ENCODE measurements at places on chromosomes 16 and 17.

DNA sequence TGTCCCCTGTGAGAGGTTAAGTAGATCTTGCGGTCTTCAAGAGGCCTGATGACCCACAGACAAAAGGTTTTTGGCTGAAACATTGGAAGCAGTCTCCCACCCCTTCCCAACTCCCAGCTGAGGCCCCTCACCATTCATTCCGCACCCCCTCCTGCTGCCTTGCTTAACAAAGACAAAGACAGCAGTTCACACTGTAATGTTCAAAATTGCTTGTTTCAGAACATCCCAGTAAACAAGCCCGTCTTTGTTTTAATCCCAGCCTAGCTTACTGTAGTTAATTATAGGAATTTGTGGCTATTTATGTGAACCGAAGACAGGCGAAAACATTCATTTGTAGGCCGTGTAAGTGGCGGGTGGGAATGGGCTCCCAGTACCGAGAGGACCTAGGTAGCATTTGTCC, 55.7 kb downstream of the IRX5 start:
- no peak for DNase-seq

DNA sequence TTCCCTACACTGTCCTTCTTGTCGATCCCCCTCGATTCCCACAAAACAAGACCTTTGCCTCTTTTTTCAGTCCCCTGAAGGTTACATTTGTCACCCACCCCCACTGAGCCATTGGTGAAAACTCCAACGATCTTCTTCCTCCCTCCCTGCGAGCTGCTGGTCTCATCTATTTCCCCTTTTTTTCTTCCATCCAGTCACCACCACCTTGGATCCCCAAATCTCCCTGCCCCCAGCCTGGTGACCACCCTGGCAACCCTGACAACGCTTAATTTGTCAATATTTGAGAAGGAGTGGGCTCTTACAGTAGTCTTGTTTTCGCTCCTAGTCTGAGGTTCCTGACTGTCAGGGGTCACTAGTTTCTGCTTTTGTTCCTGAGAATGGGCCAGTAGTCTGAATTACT, 62.9 kb downstream of the SMPD3 start:
- no peak for DNase-seq

- peak; percentile 89 for DNase-seq
These were observed 38.4 kb downstream of the PTRH2 start for GRCh38 chr17:59668816-59669215.

- no peak for DNase-seq
These were observed 9.4 kb upstream of the MYLK3 start for GRCh38 chr16:46757339-46758050.

DNA sequence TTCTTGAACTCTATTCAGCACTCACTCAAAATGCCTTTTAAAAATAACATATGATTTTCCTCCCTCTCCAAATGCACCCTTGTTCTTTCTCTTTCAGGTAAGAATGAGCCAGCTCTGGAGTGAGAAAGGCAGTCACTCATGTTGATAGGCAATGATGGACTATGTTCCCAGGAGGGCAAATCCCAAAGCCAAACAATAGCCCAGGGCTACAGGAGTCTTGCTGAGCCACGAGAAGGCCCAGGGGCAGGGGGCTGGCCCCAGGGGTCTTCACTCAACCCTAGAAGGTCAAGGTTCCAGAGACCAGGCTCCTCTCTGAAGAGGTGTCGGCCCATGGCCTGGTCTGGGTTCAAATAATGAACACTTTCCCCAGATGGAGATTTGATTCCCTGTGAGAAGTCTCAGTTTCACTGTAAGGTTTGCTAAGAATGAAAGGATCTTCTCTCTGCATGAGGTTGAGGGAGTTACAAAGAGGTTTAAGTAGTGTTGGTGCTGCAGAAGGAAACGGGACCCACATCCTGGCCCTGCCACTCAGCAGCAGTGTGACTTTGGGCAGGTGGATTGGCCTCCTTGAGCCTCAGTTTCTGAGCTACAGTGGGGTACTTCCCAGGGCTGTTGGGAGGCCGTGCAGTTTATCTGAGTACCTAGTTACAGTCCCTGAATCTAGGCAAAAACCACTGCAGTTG, 49.0 kb downstream of the RTN4RL1 start:
- no peak for DNase-seq

- DNase-seq = no peak
These were observed 29.8 kb downstream of the PITPNM3 start for GRCh38 chr17:6526362-6527152.

DNA sequence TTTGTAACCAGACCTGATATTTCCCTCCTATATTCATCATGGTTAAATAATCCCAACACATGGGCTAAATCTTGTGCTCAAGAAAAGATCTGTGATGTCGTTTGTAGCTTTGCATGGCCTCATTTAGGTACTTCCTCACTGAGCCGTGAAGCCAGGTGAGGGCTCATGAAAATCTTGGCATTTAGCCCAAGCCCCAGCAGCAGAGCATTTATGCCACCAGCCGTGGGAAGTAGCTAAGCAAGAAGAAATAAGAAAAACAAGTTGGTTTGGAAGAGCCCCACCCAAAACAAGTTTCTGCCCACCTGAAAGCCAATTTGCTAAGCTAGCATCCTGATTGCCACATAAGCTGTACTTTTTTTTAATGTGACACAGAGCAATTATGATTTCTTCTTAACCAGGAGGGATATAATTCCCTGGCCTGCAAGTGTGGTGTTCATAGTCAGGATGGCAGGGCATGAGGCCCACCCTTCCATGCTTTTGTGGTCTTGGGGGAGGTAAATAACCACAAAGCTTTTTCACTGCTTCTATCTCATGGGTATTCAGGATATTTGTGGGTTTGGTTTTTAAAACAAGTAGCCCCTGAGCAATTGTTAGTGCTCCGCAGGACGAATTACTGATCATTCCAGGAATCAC, 10.5 kb downstream of the TMIGD1 start:
- DNase-seq = no peak

DNA sequence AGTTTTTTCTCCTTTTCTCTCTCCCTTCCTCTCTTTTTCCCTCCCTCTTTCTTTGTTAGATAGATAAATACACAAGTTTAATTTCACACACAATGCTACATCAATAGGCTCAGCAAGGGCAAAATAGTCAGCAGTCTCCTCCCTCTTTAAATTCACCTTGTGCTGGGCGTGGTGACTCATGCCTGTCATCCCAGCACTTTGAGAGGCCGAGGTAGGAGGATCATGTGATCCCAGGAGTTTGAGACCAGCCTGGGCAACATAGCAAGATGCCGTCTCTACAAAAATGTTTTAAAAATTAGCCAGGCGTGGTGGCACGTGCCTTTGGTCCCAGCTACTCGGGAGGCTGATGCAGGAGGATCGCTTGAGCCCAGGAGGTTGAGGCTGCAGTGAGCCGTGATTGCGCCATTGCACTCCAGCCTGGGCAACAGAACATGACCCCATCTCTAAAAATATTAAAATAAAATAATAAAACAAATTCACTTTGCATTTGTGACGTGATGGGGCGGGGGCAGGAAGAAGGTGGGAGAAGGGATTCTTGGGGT, 27.4 kb downstream of the IL21R start:
- no peak for DNase-seq

GRCh38 chr17:39617446-39618245, 9.1 kb upstream of the PPP1R1B start:
- peak; percentile 30 for DNase-seq

- DNase-seq = no peak
These were observed 558.9 kb upstream of the HSBP1 start for GRCh38 chr16:83248735-83249463.

- DNase-seq = no peak
These were observed 616.7 kb downstream of the KCNJ2 start for GRCh38 chr17:70786081-70786480.

GRCh38 chr17:13984956-13985355, 84.3 kb upstream of the COX10 start:
- DNase-seq = no peak

- DNase-seq = no peak
These were observed 26.0 kb downstream of the SMG6 start for GRCh38 chr17:2277429-2278170.

DNA sequence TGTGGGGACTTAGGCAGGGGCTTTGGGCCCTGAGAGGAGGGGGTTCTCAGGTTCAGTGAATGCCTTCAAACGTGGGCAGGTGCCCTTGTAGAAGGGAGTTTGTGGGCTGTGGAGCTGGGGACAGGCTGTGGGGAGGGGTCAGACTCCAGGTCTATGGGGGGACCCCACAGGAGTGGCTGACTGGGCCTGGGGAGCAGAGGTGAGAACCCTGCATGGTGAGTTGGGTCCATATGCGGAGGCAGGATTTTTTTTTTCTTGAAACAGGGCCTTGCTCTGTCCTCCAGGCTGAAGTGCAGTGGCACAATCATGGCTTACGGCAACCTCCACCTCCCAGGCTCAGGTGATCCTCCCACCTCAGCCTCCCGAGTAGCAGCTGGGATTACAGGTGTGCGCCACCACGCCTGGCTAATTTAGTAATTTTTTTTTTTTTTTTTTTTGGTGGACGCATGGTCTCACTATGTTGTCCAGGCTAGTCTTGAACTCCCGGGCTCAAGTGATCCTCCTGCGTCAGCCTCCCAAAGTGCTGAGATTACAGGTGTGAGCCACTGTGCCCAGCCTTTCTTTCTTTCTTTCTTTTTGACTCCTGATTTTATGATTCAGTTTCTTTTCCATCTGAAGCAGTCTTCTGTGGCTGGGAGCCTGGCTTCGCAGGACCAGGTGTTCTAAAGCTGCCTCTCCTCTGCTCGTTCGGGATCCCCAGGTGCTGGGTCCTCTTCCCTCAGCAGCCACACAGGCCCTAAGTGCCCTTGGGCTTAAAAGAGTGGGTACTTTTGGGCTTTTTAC, 19.0 kb upstream of the ADCY7 start:
- no peak for DNase-seq

DNA sequence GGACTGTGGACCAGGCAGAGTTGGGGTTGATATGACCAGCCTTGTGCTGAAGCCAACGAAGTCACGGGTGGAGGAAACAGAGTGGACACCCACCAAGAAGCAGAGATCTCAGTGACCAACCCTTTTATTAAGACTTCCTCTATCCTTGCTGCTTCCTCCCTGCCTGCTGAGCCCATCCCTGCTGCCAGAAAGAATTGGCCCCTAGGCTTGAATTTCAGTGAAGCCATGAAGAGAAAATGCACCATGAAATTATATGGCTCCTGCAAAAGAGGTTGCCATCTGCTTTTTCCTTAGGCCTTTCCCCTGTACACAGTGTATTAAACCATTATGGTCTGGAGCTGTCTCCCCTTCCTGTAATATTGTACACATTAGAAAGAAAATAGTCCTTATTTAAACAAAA, 246.7 kb downstream of the HS3ST3B1 start:
- DNase-seq = no peak

DNA sequence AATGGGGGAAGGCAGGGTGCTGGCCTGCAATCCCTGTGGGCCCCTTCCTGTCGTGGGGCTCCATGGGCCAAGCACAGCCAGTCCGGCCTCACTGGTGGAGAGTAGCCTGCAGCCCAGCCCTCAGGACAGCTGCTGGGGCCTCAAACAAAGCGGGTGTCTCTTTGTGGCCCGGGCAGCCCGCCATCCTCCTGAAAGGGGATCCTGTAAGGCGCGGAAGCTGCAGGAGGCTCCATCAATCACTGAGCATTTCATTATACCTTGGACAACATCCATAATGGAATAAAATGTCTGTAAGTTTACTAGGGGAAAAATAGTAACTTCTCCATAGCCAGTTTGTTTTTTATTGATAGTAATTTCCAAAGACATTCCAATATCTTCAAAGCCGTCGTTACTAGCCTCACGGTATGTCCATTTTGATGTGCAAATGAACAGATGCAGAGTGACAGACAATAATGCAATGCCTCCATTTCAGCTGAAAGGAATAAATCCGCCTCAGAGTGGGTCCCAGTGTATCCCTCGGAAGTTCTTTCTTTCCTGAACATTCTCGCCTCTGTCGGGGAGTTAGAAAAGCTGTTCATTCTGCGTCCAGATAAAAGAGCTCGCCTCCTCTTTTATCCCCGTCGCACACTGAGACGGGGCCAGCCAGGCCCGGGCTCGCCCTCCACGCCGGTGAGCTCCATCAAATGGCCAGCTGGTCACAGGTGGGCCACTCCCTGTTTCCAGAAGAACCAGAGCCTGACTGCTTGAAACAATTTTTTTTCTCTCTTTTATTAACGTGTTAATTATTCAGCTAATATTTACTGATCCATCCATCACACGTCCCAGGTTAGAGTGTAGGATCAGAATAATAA, 14.4 kb downstream of the WSCD1 start:
- DNase-seq = no peak

DNA sequence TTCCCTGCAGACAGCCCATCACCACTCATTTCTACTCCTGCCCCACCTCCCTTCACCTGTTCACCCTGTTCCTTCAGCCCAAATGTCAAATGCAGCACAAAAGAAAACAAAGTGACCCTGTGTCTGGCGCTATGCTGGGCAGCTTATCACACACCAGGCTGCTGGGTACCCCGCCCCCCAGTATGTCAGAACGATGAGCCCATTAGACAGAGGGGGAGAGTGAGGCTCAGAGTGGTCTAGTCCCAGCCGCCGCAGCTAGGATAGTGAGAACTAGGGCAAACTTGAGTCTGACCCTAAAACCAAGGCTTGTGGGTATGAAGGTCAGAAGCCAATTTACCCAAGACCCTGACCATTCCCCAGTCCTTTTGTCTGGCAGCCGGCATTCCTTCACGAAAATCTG, 4.0 kb downstream of the TNP2 start:
- no peak for DNase-seq

- DNase-seq = no peak
These were observed 7.6 kb downstream of the EXOC7 start for GRCh38 chr17:76095943-76096342.

- DNase-seq = no peak
These were observed 1.3 kb downstream of the GNGT2 start for GRCh38 chr17:49209061-49209571.

- no peak for DNase-seq
These were observed 12.2 kb downstream of the VASN start for GRCh38 chr16:4383591-4384444.

GRCh38 chr16:12511708-12512107, 292.0 kb downstream of the CPPED1 start:
- no peak for DNase-seq

- no peak for DNase-seq
These were observed 18.8 kb downstream of the MYO19 start for GRCh38 chr17:36515837-36516236.

- DNase-seq = no peak
These were observed 389.5 kb downstream of the SLC39A11 start for GRCh38 chr17:72702998-72703397.

DNA sequence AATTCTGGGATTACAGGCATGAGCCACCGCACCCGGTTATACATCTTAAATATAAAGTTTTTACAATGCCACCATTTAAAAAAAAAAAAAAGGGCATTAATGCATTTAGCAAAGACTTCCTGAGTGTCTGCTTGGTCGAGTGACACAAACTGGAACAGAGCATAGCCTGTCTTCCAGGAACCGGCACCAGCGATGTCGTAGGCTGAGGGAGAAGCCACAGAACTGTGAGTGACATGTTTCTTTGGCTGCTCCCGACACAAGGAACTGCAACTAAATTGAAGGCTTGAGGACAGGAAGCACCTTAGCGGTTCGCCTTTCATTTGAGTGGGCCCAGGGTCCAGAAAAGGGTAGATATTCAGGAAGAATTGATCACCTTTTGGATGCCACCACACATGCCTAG, 717.8 kb downstream of the MAF start:
- no peak for DNase-seq

DNA sequence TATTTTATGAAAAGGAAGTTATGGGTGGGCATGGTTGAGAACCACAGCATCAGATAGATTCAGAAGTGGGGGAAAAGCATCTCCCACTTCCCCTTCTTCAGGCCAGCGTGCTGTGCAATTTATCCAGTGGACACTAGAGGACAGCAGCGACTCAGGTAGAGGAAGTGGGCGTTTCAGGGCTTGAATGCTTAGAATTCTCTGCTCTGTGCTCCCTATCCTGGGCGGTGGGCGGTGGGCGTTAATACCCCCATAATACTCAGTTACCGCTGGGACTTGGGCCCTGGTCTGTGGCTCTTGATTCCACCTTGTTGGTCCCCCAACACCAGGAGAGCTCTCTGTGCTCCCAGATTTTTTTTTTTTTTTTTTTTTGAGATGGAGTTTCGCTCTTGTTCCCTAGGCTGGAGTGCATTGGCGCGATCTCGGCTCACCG, 3.7 kb upstream of the LYZL6 start:
- DNase-seq = peak; percentile 21

Measured in HFFc6 (cell line).